AG04450 (cell line): ENCODE measurements at places on chromosomes 5 and 9. TPM values are rescaled to one million over a fixed set of nuclear protein-coding genes. Genes with fewer than 3 reads are reported as not detected.

Gene OR1J2
- polyA plus RNA-seq: 0.10 TPM in 1 of 2 replicates, not detected in the other

Gene IFNB1
- polyA plus RNA-seq: not detected in 2 replicates

Gene NUTM2F
- not detected in 2 replicates for polyA plus RNA-seq

Gene PCDHAC1
- polyA plus RNA-seq: 0.02 and 0.04 TPM in 2 replicates

Gene PCDHGA4
- polyA plus RNA-seq: 6.3 and 7.6 TPM in 2 replicates

Gene PAX5
- polyA plus RNA-seq: not detected in 2 replicates

Gene RUFY1
- polyA plus RNA-seq: 24.1 and 31.1 TPM in 2 replicates

Gene PCDHAC2
- polyA plus RNA-seq: not detected in 2 replicates

Gene RANBP3L
- polyA plus RNA-seq: not detected in 2 replicates

Gene ANKRD20A1
- not detected in 2 replicates for polyA plus RNA-seq

Gene MORN5
- not detected in 2 replicates for polyA plus RNA-seq

Gene SLCO4C1
- not detected in 2 replicates for polyA plus RNA-seq

Gene PHF24
- polyA plus RNA-seq: not detected in 2 replicates

Gene PRR16
- 26.8 and 27.2 TPM in 2 replicates for polyA plus RNA-seq

Gene SMIM32
- polyA plus RNA-seq: not detected in 2 replicates

Gene WNT8A
- not detected in 2 replicates for polyA plus RNA-seq

Gene DMGDH
- polyA plus RNA-seq: 1.7 and 1.9 TPM in 2 replicates

Gene FAM221B
- polyA plus RNA-seq: not detected in 2 replicates

Gene C5orf34
- 1.9 and 3.5 TPM in 2 replicates for polyA plus RNA-seq

Gene NACC2
- 11.7 and 12.2 TPM in 2 replicates for polyA plus RNA-seq

Gene CORO2A
- 1.4 TPM in 2 replicates for polyA plus RNA-seq

Gene SPAG8
- polyA plus RNA-seq: 0.56 and 0.58 TPM in 2 replicates

Gene LCN9
- polyA plus RNA-seq: not detected in 2 replicates

Gene NMUR2
- not detected in 2 replicates for polyA plus RNA-seq

Gene ADGRV1
- polyA plus RNA-seq: 0.06 TPM in 1 of 2 replicates, not detected in the other

Gene NR6A1
- polyA plus RNA-seq: 0.10 and 0.12 TPM in 2 replicates

Gene SPINK4
- polyA plus RNA-seq: not detected in 2 replicates

Gene HTR1A
- not detected in 2 replicates for polyA plus RNA-seq

Gene GABRA6
- not detected in 2 replicates for polyA plus RNA-seq

Gene SLC31A2
- 6.6 and 6.7 TPM in 2 replicates for polyA plus RNA-seq

Gene PTGR1
- polyA plus RNA-seq: 140 and 173 TPM in 2 replicates

Gene CEP120
- polyA plus RNA-seq: 20.0 and 27.2 TPM in 2 replicates

Gene PTGER4
- 6.2 and 6.8 TPM in 2 replicates for polyA plus RNA-seq

Gene SAXO1
- 0.01 TPM in 1 of 2 replicates, not detected in the other for polyA plus RNA-seq

Gene TAF1L
- polyA plus RNA-seq: 0.01 TPM in 1 of 2 replicates, not detected in the other

Gene HBEGF
- 6.6 and 7.0 TPM in 2 replicates for polyA plus RNA-seq

Gene IFNE
- polyA plus RNA-seq: 0.52 and 0.67 TPM in 2 replicates

Gene AK8
- polyA plus RNA-seq: 0.14 and 0.15 TPM in 2 replicates

Gene ATP10B
- not detected in 2 replicates for polyA plus RNA-seq

Gene SAPCD2
- polyA plus RNA-seq: 1.5 and 1.8 TPM in 2 replicates

Gene AIF1L
- 0.30 and 0.31 TPM in 2 replicates for polyA plus RNA-seq

Gene POU5F2
- 0.04 and 0.09 TPM in 2 replicates for polyA plus RNA-seq

Gene SLC6A18
- polyA plus RNA-seq: not detected in 2 replicates

Gene BAAT
- not detected in 2 replicates for polyA plus RNA-seq

Gene ANKRD18B
- polyA plus RNA-seq: 5.9 and 8.6 TPM in 2 replicates

Gene CER1
- polyA plus RNA-seq: not detected in 2 replicates

Gene IGIP
- 1.6 and 2.2 TPM in 2 replicates for polyA plus RNA-seq
